ENCODE measurements at places on chromosomes 6 and 20.

GRCh38 chr6:80091506-80091905 lies 15.0 kb upstream of the BCKDHB start:
- DNase-seq: no peak

- peak; percentile 37 for DNase-seq
These were observed 40.0 kb downstream of the MYLIP start for GRCh38 chr6:16168858-16169257.

DNA sequence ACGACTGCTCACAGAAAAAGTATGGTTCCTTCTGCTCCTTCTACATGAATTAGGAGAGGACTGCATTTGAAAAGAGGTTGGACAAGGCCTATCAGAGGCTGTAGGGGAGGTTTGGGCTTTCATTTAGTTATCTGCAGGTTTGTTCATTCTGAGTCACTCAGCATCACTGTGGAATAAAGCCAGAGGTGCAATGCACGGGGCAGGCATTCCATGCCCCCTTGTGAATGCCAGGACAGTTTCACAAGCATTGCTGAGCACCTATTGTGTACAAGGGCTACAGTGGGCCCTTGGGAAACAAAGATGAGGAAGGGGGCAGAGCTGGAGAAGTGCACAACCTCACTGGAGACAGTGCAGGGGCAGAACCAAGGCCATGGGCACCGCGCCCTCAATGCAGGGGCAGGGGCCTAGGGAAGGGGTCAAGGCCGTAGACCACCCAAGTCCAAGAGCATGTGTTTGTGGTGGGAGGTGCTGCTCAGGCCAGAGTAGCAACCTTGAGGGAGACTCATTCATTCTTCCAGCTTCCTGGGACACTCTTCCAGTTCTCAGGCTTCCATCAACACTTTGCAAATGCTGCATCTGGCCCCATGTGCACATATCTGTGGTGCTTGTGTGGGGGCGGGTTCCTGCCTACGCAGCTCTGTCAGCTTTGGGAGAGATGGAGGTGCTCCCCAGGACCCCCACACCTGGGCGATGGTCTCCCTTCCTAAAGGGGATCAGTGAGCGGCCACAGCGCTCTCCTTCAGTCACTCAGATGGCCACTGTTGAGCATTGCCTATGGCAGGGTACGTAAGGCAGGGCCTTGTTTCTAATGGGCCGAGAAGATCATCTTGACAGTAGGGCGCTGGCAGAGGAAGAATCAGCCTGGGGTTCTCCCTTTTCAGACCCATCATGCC lies 204.5 kb downstream of the SYNDIG1 start:
- DNase-seq: no peak

DNA sequence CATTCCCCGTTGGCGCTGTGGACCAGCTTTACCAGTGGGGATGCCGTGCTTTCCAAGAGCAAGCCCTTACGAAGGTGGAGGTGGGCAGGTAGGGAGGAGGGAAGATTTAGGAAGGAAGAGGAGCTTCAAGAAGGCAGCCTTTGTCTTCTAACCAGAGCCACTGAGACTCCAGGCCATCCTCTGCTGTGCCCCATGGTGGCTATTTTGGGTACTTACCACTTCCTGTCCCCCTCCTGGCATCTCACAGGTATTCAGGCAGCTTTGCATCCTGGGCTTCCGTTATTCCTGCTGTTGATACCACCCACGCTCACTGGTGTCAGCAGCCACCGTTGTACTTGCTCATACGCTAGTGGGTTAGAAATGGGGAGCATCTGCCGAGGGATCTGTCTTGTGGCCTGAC lies 22.9 kb downstream of the ERMARD start:
- DNase-seq: no peak

DNA sequence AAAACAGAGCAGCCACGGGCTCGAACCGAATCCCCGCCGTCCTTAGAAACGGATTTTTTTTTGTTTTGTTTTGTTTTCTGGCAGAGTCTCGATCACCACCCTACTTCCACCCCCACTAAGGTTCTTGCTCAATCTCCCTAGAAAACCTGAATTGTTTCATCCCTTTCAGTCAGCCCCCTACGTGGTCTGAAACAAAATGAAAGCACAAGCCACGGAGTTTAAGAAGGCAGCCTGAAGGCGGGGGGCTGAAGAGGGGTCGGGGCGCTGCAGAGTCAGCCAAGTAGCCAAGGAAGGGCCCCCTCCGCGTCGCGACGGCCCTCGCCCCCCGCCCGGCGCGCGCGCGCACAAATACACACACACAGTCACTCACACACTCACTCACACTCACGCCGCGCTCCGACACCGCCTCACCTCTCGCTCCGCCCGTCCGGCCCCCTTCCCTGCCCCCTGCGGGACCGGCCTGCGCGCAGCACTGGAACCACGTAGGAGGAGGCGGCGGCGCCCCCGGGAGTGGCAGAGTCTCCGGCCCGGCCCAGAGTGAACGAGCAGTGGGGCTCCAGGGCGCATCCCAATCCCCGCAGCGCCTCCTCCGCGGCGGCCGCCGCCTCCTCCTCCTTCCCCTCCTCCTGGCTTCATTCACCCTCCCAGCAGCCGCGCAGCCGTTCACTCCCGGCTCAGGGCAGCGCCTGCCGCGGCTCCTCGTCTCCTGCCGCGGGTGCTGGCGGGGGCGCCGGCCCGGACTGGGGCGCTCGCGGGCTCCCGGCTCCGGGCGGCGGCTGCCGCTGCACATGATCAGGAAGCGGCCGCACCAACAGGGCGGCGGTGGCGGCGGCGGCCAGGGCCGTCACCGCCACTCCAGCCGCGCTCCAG lies 1.4 kb downstream of the ATXN1 start:
- peak; percentile 81 for DNase-seq

DNA sequence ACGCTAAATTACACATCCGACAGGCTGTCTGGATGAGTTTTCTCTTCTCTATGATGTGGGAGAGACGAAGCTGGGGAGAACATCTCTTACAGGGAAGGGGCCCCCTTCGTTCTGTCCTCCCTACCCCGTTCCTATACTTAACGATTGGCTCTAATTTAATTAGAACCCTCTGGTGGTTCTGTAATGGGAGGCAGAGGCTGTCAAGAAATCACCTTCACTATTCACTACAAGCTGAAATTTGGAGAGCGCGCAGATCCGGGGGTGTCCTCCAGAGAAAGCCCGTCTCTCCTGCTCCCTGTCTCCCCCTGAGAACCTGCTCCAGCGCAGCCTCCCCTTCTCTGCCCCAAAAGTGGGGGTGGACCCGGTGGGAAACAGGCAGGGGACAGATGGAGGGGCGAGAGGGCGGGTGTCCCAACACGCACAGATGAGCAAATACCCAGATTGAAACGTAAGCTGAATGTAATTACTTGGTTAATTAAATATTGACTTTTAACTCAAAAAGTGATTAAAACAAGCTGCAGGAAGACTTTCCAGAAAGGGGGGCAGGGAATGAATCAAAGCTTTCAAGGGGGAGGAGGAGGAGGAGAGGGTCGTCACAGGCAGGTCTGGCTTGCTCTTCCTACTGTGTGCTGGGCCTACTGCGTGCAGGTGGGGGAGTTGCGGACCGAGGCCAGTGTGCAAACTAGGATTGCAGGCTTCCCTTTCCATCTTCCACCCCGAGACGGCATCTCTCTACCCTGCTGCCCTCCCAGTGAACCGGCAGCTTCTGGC lies 1.3 kb downstream of the SULF2 start:
- no peak for DNase-seq

DNA sequence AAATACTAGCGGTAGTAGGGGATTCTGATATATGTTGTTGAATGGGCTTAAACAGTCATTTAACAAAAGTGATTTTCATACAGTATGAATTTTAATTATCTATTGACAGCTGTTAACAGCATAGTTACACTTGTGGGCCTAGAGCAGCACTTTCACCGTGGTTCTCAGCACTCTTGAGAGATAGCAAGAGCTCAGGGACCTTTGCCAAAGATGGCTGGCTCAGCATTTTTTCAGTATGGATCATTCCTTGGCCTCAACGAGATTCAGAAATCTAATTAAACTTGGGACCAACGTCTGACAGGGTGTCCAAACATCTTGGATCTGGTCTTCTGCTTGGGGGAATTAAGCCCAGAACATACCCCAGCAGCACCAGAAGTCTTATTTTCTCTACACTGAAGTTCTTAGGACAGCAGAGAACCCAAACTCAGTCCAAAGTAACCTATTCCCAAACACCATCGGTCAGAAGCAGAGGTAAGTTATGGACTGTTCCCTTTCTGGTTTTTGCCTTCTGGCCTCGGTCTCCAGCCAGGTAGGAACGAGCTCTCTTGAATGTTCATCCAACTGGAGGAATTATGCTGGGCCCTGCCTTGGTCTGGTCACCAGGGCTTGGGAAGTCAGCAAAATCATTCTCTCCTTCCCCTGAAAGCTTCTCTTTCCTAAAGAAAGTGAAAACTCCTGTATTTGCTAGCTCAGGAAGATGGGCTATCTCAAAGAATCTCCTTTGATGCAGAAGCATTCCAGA lies 25.7 kb downstream of the PRPH2 start:
- no peak for DNase-seq
